Psoas muscle (tissue), 8 donors: ENCODE measurements at places on chromosomes 5 and 9. TPM values are rescaled to one million over a fixed set of nuclear protein-coding genes. Genes with fewer than 3 reads are reported as not detected.

The VCP gene
- total RNA-seq, result 362 TPM

DNA sequence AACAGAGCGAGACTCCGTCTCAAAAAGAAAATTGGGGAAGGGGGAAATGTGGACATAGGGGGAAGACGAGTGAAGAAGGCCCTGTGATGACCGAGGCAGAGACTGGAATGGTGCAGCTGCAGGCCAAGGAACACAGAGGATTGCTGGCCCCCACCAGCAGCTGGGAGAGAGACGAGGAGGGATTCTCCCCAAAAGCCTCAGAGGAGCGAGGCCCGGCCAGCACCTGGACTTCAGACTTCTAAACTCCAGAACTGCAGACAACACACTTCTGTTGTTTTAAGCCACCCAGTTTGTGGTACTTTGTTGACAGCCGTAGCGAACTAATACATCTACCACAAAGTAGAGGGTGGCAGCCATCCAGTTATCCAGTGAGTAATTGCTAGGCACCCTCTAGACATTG is 124.6 kb downstream of the ATPSCKMT start:
- DNase-seq, result no peak
- no peaks in the 10 kb centered on the region for H3K36me3 ChIP-seq
- no peaks in the 10 kb centered on the region for H3K4me1 ChIP-seq
- H3K27me3 ChIP-seq, result peaks cover 4% of the 10 kb centered on the region
- H3K4me3 ChIP-seq, result no peak overlapping the region

DNA sequence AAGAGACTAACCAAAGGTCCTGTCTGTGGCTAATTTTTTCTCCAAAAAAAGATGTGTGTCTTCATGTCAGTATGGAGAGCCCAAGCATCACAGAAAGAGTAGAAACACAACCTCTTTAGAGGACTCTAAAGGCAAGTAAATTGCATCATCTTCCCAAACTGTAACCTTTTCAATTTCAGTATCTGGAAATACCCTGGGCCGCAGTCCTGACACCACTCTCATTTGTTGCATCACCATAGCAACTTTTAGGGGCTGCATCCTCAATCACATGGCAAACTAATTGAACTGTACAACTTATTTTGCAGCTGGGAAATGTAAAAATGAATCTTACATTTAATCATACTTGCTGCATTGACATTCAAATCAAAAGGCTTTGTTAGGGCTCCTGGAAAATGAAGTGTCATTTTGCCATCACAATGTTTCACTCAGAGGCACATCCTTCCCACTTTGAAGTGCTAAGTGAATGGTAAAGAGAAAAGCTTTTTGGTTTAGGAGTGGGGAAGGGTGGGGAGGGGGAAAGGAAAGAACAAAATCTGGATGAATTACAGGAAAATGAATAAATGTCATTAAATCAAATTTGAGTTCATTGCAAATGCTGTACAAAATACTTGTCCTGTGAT is 60.6 kb upstream of the GRIA1 start:
- no peak overlapping the region for H3K27ac ChIP-seq
- H3K27me3 ChIP-seq, result no peaks in the 10 kb centered on the region
- no peaks in the 10 kb centered on the region for H3K36me3 ChIP-seq
- DNase-seq, result no peak
- H3K4me1 ChIP-seq, result no peaks in the 10 kb centered on the region

GRCh38 chr5:88944751-88945531 is 62.0 kb upstream of the MEF2C start:
- peaks cover 5% of the 10 kb centered on the region for H3K4me1 ChIP-seq
- H3K27me3 ChIP-seq, result no peaks in the 10 kb centered on the region
- no peak overlapping the region for H3K4me3 ChIP-seq
- no peaks in the 10 kb centered on the region for H3K36me3 ChIP-seq
- no peak for DNase-seq

DNA sequence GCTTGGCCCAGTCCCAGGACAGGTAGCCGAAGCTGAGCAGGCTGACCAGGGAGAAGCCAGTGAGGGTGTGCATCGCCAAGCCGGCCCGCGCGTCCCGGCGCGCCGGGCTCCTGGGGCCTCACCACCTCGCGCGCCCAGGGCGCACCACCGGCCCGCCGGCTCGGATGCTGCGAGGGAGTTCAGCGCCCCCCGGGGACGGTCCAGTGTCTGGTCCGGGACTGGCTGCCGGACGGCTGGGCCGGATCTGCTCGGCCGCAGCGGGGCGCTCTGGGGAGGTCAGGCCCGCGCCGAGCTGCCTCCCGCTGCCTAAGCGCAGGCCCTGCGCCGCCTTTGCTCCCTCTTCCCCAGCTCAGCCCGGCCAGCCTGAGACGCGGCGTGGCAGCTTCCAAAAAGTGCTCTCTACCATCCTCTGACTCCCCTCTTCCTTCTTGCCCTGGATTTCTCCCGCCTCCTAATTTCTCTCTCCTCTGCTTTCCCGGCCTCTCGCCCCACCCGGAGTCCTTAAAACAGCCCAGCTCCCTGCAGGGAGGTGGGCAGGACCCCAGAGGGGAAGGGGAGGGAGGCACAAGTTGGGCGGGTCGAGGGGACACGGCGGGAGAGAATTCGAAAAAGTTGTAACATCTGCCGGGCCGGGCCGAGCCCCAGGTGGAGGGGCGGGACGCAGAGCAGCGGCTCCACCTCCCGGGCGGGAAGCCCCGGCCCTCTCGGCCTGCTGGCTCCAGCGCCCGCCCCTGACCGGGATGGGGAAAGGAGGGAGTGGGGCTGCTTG is at the start of gene ARSI:
ARSI (minus strand) TSS at position 605 of the 769 bp plus-strand sequence; CDS start at position 73, 532 bp downstream.
- no peak within 1 kb of the TSS for H3K27ac ChIP-seq
- H3K36me3 ChIP-seq, result no peaks in the 10 kb centered on the region
- DNase-seq, result peak; percentile 45
- H3K4me3 ChIP-seq, result peak within 1 kb of the TSS; percentile 60

DNA sequence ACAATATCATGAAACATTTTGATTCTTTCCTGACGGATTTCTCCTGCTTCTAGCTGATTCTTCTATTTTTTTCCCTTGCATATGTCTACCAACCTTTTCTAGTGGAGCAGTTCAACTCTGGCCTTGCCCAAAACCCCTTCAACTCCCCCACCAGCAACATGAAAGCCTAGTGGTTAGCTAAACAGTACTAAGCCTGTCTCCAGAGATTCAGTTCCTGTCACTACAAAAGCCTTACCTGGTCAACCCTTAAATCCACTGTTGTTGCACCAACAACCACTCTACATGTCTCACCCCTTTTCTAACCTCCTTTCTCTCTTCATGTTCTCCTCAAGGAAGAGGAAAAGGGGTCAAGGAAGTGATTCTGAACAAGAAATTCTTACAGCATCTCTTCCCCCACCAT is 74.8 kb upstream of the PIK3R1 start:
- no peak overlapping the region for H3K4me3 ChIP-seq
- no peak overlapping the region for H3K27ac ChIP-seq
- no peaks in the 10 kb centered on the region for H3K27me3 ChIP-seq
- no peak for DNase-seq

- DNase-seq, result no peak
- no peak overlapping the region for H3K4me3 ChIP-seq
- H3K4me1 ChIP-seq, result no peaks in the 10 kb centered on the region
These were observed 20.4 kb upstream of the PRUNE2 start for GRCh38 chr9:76926324-76926741.
